ENCODE measurements at places on chromosomes 1 and 21.

GRCh38 chr1:235657269-235657668 lies 7.7 kb upstream of the GNG4 start:
- no peak for DNase-seq

- no peak for DNase-seq
Measured at GRCh38 chr1:161218301-161219077, 3.4 kb downstream of the FCER1G start.

GRCh38 chr1:27660300-27660835 lies 11.6 kb downstream of the IFI6 start:
- DNase-seq: no peak

- DNase-seq: peak; percentile 5
Measured at GRCh38 chr1:110118636-110119396, 6.6 kb downstream of the UBL4B start.

GRCh38 chr1:204438628-204439027 lies 27.0 kb upstream of the PPP1R15B start:
- no peak for DNase-seq

- DNase-seq: no peak
Measured at GRCh38 chr1:174968750-174969244, 30.9 kb upstream of the CACYBP start.

GRCh38 chr1:8641377-8641997 lies 176.0 kb downstream of the RERE start:
- no peak for DNase-seq

- no peak for DNase-seq
Measured at GRCh38 chr1:180836449-180836848, 76.2 kb upstream of the KIAA1614 start.

DNA sequence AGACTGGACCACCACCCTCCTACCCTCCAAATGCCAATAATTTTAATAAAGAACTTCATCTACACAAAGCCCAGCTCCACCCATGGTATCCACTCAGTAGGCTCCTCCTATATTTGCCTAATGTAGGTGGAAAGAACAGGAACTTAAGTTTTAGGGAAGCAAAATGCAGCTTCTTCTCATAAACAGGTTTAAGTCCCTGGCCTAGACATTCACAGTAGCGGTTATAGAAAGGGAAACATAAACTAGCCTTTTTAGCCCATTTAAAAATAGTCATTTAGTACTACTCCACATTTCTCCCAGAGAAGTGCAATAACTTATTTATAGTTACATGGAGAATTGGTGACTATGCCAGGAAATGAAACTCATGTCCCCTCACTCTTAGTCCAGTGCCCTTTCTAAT lies 56.6 kb upstream of the CPLANE2 start:
- DNase-seq: no peak

DNA sequence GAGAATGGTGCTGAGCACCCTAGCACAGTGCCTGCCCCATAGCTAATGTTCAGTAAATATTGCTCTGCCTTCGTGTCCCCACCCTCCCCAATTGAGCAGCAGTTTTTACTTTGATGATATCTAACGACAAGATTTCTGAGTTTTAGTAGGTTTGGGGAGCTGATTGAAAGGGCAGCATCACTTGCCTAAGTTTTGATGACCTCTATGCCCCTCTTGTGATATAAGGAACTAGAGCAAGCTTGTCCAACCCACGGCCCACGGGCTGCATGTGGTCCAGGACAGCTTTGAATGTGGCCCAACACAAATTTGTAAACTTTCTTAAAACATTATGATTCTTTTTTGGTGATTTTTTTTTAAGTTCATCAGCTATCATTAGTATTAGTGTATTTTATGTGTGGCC lies 1.6 kb downstream of the CNIH4 start:
- DNase-seq: no peak

DNA sequence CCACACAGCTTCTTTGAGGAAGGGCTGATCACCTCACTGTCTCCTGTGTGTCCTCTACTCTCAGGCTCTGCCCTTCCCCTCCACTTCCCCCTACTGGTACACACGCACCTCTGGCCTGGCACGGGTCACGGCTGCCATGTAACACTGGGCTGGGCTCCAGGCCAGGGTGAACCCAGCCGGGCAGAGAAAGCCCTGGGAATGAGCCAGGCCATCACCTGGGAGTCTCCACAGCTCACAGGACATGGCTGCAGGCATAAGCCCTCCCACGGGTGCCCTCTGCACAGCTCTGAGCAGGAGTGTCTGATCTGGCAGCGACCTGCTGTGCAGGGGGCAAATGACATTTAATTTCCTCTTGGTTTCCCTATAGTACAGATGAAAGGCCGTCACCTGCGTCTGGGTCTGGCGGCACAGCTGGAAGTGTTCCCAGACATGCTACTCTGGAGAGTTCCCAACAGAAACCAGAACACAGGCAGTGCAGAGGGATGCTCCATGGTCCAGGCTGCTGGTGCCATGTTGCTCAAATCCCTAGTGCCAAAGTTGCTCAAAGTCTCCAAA lies 61.2 kb downstream of the ERI3 start:
- DNase-seq: no peak

DNA sequence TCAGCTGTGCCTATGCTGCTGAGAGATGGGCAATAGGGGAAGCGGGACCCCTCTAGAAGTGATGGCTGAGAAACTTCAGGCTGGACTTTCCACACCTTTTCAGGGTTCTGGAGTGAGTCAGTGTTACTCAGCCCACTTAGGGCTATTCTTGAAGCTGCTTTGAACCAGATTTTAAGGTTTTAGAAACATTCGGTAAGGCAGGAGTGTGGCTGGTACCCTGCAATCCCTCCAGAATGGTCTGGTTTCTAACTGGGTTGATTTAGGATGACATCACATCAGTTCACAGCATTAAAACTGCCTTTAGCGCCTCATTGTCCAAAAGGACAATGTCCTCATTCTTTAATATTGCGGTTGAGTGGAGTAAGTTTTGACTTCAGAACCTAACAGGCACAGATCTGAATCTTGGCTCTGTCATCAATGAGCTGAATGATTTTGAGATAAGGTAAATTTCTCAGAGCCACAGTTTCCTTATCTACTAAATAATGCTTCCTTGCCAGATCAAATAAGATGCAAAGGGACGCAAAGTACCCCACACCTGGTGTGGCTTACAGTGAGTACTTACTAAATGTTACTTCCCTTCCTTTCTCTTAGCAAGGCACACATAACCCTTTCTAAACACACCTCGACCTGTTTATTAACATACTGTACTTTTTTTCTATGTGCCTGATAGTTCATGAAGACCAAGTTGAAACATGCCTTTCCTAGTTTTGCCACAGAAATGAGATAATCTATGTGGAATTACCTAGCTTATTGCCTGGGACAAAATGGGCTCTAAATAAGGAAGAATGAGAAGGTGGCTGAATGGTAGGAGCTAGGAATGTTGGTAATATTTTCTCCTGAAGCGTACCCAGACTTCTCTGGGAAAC lies 209.8 kb downstream of the ROR1 start:
- DNase-seq: no peak

DNA sequence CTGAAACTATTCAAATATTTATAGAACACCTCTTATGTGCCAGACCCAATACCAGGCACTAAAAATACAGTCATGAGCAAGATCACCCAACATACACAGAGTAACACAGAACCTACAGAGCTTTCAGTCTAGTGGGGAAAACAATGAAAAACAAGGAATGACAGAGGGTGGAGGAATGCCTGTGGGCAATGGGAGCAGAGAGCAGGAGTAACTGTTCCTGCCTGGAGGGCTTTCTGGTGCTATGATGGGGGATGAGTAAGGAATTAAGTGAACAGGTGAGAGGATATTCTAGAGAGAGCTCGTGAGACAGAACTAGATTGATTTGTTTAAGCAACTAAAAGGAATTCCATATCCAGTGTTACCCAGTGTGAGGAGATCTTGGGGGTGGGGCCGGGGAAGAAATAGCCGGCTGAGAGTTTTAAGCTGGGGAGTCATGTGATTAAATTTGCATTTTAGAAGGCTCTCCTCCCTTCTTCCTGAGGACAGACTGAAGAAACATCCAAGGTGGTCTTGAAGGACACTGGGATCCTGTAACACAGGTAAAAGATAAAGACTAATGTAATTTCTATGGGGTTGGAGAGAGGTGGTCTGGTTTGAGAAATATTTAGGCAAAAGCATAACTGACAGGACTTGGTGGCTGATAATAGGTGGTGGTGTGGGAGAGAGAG lies 2.1 kb upstream of the CD53 start:
- DNase-seq: no peak

DNA sequence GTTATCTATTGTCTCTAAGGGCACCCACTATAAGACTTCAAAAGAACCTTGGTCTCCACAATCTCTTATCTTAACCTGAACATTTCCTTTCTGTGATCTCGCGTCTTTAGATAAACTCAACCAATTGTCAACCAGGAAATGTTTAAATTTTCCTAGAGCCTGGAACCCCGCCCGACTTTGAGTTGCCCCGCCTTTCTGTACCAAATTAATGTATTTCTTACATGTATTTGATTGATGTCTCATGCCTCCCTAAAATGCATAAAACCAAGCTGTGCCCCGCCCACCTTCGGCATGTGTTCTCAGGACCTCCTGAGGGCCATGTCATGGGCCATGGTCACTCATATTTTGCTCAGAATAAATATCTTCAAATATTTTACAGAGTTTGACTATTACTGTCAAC lies 5.9 kb upstream of the CXADR start:
- no peak for DNase-seq

GRCh38 chr21:33070998-33071769 lies 1.2 kb downstream of the OLIG1 start:
- no peak for DNase-seq

DNA sequence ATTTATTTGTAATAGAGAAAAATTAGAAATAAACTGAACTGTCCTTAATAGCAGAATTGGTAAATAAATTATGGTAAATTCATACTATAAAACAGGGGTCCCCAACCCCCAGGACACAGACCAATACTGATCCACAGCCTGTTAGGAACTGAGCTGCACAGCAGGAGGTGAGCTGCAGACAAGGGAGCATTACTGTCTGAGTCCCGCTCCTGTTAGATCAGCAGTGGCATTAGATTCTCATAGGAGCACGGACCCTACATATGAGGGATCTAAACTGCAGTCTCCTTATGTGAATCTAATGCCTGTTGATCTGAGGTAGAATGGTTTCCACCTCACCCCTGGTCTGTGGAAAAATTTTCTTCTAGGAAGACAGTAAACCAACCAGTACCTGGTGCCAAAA lies 7.5 kb downstream of the WDR47 start:
- DNase-seq: no peak

- no peak for DNase-seq
Measured at GRCh38 chr1:125065821-125066180, 3881.0 kb downstream of the SRGAP2C start.

GRCh38 chr21:45854690-45855247 lies 126.8 kb upstream of the COL6A1 start:
- DNase-seq: no peak

DNA sequence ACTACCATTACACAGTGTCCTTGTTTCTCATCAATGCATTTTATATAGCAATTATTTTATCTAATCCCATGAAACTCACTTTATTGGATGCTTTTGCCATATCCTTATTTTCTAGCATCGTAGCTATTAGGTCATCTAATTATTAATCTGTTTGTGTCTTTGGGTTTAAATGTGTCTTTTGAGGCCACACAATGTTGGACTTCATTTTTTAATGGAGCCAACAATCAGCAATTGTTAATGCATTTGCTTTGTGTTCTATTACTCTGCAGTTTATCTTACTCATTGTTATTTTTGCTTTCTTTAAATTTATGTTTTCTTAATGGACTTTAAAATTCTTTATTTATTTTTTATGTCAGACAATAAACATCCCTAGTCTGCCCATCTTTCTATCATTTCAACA lies 1.8 kb upstream of the HSD11B1 start:
- no peak for DNase-seq

DNA sequence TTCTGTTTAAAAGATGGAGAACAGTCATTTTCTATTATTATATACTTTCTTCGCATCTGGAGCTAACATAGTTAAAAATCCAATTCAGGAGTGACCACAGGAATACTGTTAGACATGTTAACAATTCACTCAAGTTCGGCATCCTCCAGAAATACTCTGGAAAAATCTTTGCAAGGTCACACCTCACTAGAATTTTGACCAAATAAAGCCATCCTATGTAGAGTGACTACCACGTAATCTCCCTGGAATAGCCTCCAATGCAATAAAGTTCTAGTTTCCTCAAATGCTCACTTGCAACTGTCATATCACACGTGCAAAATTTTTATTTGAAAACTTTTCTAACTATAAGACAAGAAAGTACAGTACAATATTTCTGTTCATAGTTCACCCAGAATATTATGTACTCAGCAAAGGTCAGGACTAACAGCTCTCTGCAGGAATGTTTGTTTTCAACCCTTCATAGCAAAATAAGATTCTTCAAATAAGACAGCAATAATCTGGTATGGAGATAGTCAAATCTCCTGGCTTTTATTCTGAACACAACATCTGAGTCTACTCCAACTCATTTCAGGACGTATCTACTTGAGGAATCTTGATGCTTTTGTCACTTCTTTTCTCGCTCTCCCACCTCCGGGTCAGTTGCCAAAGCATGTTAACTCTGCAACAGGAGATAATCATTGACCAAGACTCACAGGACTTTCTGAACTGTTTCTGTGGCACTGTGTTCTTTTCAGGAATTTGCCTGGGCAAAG lies 82.6 kb downstream of the GDAP2 start:
- DNase-seq: no peak

- no peak for DNase-seq
Measured at GRCh38 chr1:234108921-234109320, 204.4 kb downstream of the SLC35F3 start.

- DNase-seq: no peak
Measured at GRCh38 chr1:162357681-162358266, 18.9 kb downstream of the SPATA46 start.

DNA sequence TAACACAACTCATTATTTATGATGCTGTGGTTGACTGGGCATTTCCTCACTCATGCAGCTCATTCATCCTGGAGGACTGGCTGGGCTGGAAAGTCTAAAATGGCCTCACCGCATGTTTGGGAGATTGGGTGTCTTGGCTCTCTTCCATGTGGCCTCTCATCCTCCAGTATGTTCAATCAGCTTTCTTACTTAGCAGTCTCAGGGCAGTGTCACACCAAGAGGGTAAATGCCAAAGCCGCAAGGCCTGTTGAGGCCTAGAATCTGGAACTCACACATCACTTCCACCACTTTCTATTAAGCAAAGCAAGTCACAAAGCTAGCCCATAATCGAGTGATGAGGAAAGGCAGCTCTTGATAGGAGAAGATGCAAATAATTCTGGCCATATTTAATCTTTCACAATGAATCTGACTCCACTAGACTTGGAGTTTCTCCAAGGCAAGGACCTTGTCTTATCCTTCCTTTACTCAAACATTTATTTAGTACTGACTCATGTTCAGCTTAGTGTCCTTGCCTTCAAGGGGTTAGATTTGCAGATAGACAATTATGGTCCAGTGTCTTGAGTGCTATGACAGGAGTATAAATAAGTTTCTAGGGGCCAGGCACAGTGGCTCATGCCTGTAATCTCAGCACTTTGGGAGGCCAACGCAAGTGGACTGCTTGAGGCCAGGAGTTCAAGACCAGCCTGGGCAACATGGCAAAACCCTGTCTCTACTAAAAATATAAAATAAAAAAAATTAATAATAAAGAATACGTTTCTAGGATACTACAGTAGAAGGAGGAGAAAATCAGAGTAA lies 45.1 kb downstream of the TMEM53 start:
- DNase-seq: no peak

GRCh38 chr21:46152927-46153246 lies 2.5 kb downstream of the FTCD start:
- no peak for DNase-seq
